Renal pelvis (tissue), 12 donors: ENCODE measurements at places on chromosomes 5 and 9. TPM values are rescaled to one million over a fixed set of nuclear protein-coding genes. Genes with fewer than 3 reads are reported as not detected.
A peak's percentile ranks its signal among the peaks of the same experiment; 100 is the strongest.

Gene GRIN3A
- 1.5 TPM for polyA plus RNA-seq

- DNase-seq = peak; percentile 4
Observed at GRCh38 chr5:144711172-144711571, 540.5 kb downstream of the KCTD16 start.

- no peak for DNase-seq
Observed at GRCh38 chr9:27426511-27427271, 97.4 kb upstream of the IFNK start.

DNA sequence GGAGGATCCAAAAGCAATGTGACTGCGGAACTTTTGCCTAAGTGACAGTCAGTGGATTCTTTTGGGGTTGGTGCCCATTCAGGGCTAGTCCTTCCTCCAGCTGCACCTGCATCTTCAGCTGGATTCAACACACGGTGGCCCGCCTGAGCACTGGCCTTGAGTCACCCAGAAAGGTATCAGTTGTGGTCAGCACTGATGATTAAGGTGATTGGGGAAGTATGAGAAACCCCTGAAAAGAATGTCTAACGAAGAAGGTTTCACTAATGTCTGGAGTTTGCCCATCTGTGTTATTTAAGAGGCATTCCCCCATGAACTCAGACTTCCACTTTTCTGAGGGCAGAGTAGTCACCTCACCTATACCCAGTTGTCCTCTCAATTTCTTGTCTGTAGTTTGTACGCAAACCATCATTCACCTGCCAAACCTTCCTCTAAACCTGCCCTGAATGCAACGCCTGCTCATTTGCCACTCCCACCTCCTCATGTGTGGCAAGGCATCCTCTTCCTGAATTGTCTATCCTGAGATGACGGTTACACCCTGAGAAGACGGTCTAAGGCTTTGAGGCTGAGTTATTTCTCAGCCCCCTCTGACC lies 27.2 kb downstream of the CSF2 start:
- no peak for DNase-seq

DNA sequence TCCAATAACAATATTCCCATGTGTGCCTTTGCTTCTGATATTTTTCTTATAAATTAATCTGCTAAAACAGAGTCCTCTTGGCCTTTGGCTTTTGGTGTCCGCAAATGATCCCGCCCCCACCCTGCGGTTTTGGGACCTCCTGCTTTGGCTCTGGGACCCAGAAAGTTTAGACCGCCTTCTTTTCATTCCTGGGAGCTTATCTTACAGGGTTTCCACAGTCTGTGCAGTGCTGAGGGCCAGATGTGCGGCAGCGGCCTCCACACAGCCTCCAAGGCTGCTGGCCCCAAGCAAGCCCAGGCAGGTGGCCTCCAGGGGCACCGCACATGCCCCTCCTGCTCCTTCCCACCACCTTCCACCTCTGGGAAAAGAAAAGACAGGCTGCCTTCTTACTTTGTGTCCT lies 191.5 kb downstream of the ERCC6L2 start:
- no peak for DNase-seq
